ENCODE measurements at places on chromosomes 7 and 10.

DNA sequence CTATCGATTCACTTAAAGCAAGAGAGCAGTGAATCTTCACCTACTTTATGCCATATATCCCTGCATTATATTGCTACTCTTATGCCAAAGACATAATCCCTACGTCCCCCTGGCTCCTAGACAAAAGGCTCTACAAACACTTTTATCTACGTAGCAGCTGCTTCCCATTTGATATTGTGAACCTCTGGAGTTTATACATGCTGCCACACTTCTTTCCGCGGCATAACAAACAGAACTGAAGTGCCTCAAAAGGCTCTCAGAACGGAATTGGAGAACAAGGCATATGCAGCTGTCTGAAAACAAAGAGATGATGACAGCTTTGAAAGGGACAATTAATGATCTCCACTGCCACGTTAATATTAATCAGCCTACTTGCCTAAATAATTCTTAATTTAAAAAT lies 985.6 kb upstream of the LRRN3 start:
- no peak for DNase-seq

DNA sequence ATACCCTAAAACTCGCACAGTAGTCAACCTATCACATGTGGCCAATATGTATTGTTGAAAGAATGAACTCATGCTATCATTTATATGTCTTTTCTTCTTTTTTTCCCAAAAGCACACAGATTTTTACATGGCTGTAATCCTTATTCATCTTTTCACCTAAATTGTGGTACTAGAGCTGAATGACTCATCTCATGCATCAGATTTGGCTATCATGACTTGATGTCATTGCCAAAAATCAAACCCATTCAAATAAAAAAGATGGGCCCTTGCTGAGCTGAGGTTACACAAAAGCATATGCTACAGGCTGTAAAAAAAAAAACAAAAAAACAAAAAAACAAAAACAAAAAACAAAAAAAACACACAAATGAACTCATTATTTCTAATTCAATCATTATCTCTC lies 3.3 kb upstream of the LMOD2 start:
- no peak for DNase-seq

DNA sequence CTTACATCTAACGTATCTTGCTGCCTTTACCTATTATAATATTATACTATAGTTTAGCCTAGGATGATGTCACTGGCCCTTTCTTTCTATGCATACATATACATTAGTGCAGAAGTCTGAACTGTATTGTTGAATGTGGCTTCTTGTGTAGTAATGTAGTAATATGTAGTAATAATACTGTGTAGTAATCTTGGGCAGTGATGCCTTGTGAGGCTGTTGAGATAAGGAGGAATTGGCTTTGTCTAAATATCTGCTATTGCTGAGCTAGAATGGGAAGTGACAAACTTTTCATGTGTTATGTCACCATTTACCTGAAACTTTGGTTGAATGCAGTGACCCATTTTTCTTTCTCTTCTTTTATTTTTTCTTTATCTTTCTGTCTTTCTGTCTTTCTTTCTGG lies 11.0 kb downstream of the GLCCI1 start:
- no peak for DNase-seq

DNA sequence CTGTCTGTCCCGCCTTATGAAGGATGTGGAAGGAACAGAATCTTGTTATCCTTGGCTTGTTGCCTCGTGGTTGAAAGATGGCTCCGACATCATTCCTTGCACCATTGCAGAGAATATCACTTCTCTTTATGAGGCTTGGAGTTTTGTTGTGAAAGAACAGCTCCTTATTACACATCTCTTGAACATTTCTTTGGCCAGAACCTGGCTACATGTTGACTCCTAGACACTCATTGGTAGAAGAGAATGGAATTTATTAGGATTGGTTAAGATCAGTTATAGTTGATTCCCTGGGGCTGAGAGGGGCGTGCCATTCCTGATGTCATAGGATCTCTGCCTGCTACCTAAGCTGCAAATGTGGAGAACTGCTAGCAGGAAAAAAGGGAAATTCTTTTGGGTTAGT lies 180.5 kb upstream of the CTBP2 start:
- no peak for DNase-seq

DNA sequence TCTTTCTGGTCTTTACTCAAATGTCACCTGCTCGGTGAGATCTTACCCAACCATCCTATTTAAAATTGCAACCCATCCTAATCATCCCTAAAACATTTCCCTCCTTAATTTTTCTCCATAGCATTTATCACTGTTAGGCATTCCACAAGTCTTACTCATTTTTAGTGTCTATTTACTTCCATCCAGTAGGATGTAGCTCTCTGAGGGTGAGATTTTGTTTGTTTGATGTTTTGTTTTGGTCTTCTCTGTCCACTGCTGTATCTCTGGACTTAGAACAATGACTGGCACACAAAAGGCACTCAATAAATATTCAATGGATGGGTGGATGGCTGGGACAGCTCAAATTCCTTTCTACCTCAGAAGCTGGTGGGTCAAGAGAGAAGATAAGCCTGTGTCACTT lies 15.8 kb upstream of the DUSP5 start:
- no peak for DNase-seq

DNA sequence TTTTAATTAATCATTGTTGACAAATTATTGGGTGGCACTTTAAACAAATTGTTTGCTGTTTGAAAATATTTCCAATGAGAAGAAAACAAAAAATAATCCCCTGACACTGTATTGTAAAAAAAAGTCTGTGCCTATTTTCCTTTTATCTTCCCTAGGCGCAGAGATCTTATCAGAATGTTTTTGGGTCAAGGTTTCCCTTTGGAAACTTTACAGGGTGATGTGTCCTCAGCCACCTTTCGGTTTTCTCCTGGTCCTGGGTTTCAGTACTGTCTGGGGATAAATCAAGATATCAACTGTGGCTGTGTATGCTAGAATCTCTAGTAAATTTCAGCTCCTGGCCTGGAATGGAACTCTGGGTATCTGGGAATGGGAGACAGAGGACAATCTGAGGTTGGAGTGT lies 1.4 kb downstream of the ZNF107 start:
- no peak for DNase-seq

GRCh38 chr7:77453531-77453930 lies 37.4 kb upstream of the GSAP start:
- no peak for DNase-seq

GRCh38 chr10:18178854-18179483 lies 38.7 kb downstream of the CACNB2 start:
- DNase-seq, result no peak

DNA sequence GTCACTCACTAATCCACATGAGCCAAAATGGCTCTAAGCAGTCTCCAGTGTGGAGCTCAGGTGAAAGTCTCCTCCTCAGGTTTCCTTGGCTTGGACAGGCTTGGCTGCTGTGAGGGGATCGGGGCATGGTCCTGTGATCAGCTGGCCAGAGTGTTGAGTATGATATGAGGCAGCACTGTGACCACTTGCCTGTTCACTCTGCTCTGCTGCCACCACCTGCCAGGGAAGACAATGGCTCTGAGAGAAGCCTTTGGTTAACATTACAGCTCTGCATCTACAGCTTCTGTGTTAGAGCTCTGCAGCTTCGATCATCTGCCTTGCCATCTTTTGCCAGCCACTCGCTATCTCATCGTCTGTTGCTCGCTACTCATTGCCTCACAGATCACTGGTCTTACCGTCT lies 20.1 kb upstream of the PTN start:
- no peak for DNase-seq

GRCh38 chr7:949021-949934 lies 5.2 kb downstream of the ADAP1 start:
- DNase-seq, result no peak

DNA sequence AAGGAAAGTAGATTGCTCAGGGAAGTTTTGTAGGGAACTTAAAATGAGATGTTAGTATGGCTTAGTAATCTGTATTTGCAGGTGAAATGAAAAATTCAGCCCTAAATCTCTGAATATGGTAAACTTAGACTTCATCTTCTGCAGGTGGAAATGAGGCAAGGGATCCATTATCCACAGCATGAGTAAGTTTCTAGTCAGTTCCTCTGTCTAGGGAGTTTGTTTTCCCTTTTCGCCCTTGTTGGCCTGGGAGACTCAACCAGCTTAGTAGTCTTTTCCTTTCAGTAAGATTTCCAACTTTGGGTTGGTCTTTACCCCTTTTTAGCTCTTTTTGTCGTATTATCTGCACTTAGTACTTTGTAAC lies 65.6 kb downstream of the ZEB1 start:
- DNase-seq, result no peak

DNA sequence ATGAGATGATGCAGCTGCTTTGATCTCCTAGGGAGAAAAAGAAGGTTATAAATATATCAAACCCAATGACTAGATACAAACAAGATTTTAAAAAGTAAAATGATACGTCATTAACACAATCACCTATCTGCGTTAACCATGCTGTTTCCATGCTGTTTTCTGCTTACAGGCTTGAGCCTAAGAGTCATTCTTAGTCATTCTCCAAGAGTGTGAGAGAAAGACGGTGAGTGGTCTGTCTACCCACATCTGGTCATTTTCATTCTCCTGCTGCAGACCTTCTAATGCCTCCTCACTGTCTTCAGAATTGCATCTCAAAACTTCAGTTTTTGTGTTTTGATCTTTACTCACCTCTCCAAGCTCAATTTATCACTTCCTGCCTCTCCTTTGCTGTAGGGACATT lies 98.0 kb upstream of the ELMO1 start:
- DNase-seq, result no peak

DNA sequence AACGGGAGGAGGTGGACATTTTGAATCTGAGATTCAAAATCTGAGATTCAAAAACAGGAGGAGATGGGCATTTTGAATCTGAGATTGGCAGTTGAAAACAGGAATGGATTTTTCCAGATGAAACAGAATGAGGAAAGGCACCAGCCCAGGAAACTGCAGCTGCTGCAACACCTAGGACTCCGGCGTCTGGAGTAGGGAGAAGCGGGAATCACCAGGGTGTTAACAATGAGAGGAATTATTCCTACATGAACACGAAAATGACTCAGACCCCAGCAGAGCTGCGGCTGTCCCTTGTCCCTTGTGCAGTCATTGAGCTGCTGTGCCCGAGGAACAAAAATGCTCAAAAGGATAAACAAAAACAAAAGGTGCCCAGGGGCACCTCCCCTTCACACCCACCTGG lies 59.9 kb upstream of the KAT6B start:
- no peak for DNase-seq

DNA sequence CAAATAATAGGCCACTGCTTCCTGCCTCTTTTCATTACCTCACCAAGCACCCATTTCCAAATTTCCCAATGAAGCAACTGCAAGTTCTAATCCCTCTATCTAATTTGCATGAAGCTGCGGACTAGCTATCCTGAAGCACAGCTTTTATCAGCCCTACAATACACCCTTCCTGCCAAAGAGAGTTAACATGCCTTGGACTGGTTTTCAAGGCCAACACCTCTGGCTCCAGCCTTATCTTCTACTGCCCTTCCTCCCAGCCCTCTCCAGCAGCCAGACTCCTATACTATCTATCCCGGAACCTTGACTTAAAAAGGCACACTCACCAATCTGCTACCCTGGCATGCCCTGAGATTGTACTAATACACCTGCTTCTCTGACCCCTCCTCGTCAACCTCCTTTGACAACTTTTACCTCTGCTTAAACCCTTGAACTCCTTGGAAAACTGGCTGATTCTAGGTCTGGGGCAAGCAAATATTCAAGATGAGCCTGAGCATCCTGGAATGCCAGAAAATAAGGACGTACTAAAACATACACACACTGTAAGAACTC lies 73.4 kb downstream of the SGMS1 start:
- peak; percentile 57 for DNase-seq

DNA sequence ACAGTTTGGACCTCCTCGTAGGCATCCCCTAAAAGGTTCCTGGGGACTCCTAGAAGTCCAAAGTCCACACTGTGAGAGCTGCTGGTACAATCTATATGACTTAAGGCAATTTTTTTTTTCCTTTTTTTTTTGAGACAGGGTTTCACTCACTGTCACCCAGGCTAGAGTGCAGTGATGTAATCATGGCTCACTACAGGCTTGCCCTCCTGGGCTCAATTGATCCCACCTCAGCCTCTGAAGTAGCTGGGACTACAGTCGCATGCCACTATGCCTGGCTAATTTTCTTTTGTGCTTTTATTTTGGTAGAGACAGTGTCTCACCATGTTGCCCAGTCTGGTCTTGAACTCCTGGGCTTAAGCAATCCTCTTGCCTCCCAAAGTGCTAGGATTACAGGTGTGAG lies 4.6 kb upstream of the SPOCK2 start:
- DNase-seq, result no peak

DNA sequence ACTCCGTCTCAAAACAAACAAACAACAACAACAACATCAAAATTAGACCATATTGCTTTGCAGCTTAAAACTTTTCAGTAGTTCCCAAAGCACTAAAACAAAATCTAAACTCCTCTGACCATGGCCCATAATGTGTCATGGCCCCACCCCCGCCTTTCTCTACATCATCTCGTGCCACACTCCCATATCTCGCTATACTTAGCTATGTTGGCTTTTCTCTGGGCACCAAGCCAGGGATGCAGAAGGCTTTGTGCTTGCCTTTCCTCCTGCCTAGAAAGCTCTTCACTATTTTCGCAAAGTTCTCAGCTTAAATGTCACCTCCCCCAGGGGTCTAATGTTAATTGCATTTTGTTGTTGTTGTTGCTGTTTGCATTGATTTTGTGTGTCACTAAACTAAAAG lies 15.1 kb upstream of the SLC16A12 start:
- no peak for DNase-seq

DNA sequence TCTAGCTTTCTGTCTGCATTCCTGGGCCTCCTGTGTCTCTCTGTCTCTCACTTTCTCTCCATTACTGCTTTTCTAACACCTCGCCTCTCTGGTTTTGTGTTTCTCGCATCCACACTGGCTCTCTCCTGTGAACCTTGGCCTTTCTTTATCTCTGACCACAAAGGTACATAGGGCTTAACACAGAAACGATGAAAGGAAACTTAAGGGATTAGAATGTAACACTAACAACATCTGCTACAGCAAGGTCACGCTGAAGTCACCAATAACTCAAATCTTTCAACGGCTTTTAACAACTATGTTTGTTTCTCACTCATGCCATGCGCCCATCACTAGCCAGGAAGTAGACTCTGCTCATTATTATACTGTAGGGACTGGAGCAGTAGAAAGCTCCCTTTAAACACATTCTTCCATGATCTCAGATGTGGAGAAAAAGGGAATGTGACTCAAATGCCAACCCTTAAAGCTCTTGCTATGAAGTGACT lies 9.3 kb upstream of the OR6V1 start:
- peak; percentile 5 for DNase-seq

DNA sequence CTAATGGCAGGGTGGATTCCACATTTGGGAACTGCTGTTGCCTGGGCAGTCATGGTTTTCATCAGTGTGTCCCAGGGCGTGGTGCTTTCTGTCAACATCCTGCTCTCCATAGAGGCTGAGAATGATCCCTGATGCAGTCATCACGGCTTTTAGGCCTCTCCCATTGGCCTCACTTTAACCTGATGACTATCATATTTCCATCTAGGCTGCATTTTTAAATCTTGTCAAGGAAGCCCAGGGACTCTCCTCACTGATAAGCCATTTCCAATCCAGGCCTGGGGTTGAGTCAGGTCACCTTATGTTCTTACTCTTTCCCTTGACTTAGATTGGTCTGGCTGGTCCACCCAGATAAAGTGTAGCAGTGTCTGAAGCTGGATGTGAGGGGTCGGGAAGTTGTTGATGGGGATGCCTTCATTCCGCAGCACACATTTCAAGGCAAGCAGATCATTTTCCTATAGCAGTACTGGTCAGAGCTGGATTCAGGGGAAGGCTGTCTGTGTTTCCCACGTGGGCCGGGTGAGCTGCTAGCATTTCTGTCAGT lies 177.0 kb downstream of the AUTS2 start:
- peak; percentile 53 for DNase-seq
